Esophagus squamous epithelium (tissue), 5 donors: ENCODE measurements at places on chromosomes 1 and 21.

- no peak for DNase-seq
Measured at GRCh38 chr1:23527900-23528249, 3.2 kb downstream of the E2F2 start.

GRCh38 chr1:245687636-245688535 is 533.1 kb downstream of the KIF26B start:
- no peak for DNase-seq

- no peak for DNase-seq
Measured at GRCh38 chr1:68210027-68210426, 22.3 kb downstream of the WLS start.

- no peak for DNase-seq
Measured at GRCh38 chr1:226535666-226536065, 12.9 kb upstream of the STUM start.

GRCh38 chr1:245878585-245878984 is 628.5 kb downstream of the SMYD3 start:
- DNase-seq = no peak

GRCh38 chr1:7388141-7388487 is 383.0 kb upstream of the VAMP3 start:
- no peak for DNase-seq

DNA sequence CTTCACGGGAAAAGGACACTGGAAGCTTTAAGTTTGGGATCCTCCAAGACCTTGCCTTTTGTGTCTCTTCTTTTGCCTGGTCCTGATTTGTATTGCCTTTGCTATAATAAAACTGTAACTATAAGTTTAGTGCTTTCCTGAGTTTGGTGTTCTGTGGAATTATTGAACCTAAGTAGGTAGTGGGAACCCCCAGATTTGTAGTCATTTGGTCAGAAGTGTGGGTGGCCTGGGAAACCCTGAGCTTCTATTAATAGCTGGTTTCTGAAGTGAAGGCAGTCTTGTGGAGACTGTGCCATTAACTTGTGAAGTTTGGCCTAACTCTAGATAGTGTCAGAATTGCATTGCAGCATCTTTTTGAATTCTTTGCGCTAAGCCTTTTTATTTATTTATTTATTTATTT is 6.8 kb upstream of the MYCL start:
- no peak for DNase-seq

DNA sequence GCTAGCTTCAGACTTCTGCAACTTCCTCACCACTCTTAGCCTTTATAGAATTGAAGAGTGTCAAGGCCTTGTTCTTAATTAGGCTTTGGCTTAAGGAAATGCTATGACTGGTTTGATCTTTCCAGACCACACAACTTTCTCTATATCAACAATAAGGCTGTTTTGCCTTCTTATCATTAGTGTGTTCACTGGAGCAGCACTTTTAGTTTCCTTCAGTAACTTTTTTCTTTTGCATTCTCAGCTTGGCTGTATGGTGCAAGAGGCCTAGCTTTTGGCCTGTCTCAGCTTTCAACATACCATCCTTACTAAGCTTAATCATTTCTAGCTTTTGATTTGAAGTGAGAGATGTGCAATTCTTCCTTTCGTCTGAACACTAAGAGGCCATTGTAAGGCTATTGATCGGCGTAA is 8.6 kb downstream of the PRKACB start:
- DNase-seq = no peak

- DNase-seq = no peak
Measured at GRCh38 chr1:177849130-177849529, 120.7 kb downstream of the SEC16B start.

DNA sequence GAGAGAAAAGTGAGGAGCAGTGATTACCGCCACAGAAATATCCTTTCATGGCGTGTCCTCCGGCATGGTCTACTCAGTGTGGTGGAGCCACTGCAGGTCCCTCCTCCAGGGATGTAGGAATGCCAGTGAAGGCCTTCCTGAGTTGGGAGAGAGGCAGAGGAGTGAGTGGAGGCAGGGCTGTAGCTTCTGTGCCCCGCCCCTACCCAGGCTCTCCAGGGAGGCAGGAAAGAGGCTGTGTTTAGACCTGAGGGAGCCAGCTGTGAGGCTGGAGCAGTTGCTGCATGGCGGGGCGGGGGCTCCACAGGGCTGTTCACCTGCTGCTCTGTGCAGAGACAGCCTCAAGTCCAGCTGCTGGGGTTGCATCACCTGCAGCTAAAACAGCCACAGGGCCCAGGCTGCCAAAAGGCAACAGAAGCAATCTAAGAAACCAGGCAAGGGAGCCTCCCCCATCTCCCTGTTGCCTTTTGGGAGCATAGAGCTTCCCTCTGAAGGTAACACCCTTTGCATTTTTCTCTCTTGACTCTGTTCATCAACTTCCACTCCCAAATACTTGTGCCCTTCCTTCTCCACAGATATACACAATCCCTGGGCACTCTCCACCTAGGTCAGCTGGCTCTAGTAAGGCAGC is 801 bp upstream of the ANXA9 start:
- DNase-seq = no peak

DNA sequence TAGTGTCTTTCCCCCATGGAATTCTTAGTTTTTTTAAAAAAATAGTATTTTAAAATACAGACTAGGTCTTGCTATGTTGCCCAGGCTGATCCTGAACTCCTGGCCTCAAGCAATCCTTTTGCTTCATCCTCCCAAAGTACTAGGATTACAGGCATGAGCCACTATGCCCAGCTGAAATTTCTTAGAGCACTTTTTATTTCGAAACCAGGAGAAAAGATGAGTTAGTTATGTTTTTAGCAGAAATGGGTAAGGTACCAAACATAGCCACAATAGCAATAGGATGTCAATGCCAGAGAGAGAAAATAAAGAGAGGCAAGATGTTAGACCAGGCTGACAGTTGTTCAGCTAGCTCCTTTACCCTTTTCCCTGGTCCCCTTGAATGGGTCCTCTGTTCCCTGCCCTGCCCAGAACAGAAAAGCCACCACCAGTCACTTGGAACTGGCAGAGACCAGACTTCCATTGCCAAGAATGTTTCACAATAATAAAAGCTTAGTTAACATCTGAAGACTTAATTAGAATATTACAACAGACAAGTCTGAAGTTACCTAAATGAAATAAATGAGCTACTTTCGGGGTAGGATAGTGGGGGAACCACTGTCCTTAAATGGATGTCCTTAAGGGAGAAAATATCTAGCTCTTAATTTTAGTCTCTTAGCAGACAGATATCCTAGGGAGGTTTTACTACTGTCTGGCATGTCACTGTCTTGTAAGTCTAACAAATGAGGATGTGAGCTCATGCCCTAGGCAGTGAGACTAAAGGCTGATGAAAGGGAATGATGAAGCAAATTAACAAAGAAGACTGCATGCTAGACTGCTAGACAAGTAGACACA is 54.3 kb downstream of the ABL2 start:
- DNase-seq = no peak

- no peak for DNase-seq
Measured at GRCh38 chr1:114610546-114611245, 29.3 kb upstream of the BCAS2 start.

DNA sequence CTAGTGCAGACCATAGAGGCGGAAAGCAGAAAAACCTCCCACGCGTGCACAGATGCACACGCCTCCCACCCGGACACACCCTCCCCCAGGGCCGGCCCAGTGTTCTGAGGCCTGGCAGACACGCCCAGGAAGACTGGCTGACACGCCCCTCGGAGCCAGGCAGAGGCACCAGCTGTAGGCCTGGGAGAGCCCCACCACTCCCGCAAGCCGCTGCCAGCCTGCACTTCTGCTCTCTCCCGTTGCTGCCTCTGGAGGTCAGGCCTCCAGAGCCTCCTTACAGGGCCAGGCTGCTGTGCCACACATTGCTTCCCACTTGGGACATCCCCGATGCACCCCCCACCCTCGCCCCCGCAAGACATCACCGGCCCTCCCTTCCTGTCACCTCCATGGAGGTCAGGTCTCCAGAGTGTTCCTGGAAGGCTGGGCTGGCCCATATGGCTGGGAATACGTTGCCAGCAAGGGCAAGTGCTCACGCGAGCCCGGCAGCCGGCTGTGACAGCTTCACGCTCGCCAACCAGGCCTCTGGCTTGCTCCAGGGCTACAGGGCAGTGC is 40.4 kb downstream of the CASZ1 start:
- DNase-seq = no peak

DNA sequence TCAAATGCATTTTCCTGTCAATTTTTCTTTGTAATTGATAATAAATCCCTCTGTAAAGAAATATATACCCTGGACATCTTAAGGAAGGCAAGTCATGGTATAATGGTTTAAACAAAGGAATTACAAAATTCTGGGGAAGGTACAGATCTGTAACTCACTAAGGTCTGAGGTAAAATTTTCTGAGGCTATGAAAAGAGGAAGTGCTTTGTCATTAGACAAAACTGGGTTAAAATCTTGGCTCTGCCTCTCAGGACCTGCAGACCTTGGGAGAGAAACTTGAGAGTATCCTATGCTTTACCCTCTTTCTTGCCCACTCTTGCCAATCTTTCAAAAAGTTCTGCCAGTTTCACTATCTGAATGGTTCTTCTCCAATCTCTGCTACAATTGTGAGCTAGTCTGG is 26.8 kb upstream of the BEND5 start:
- DNase-seq = no peak

DNA sequence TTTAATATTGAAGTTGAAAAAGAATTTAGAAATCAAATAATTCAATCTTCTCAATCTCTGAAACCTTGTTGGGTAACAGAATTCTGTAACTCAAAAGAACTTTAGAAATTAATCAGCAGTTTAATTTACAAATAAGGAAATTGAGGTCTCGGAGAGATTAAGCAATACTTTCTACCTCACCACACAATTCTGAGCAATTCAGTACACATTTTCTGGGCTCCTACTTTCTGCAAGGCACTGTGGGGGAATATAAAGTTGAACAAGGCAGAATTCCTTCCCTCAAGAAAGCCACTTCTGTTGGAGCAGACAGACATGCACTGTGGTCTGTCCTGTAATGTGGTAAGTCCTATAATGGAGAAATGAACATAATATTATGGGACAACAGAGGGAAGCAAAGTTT is 47.7 kb downstream of the MEF2D start:
- no peak for DNase-seq
